ENCODE measurements at places on chromosomes 5 and 9.

DNA sequence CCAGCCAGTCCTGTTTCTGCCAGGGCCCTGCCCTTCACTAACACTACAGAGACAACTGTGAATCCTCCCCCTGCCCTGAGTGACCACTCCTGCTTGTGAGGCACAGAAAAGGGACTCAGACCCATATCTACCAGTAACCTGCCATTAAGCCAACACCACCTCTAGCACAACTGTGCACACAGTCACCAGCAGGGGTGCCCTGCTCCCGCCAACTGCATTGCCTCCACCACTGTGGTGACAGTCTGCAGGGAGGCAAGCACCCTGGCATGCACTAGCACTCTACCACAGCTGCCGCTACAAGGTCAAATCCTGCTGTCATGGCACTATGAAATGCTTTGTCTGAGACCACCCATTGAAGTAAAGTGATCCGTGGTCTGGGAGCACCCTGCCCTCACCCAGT is 1028.5 kb upstream of the CDH9 start:
- no peak for DNase-seq

DNA sequence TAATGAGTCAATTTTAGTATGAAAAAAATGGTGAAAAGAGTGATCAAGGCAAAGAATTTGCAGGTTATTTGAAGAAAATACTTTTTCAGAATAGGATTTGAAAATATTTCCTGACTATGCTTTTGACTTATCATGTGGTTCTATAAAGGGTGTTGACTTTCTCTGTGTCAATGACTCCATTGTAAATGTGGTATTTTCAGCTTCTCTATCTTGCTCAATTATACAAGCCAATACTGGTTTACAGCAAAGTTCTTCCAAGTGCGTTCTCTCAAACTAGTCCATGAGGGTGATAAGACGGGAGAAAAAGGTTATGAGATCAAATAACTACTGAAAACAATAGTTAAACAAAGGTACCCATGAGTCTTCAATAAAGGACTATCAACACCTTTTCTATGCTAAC is 21.7 kb downstream of the IL33 start:
- no peak for DNase-seq

- DNase-seq = no peak
Measured at GRCh38 chr9:105818903-105819302, 124.6 kb downstream of the TMEM38B start.

GRCh38 chr5:167453246-167454030 is 838.0 kb upstream of the WWC1 start:
- DNase-seq = no peak

- DNase-seq = no peak
Measured at GRCh38 chr9:76667521-76667957, 96.7 kb upstream of the PCA3 start.

DNA sequence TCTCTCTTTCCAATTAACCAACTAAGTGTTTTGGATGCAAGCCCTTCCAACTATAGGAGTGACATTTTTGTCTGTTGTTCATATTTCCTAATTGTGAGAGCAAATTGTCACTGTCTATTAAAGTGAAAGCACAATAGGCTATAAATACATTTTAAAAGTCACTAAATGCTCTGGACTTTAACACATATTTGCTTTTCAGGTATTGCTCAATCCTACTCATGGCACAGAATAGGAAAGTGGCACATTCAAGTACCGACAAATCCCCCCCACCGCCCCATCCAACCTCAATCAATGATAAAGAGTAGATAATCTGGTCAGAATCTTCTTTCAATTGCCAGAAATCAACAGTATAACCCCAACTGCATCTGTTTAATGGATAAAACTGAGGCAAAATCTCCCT is 419.8 kb downstream of the PLK2 start:
- no peak for DNase-seq

DNA sequence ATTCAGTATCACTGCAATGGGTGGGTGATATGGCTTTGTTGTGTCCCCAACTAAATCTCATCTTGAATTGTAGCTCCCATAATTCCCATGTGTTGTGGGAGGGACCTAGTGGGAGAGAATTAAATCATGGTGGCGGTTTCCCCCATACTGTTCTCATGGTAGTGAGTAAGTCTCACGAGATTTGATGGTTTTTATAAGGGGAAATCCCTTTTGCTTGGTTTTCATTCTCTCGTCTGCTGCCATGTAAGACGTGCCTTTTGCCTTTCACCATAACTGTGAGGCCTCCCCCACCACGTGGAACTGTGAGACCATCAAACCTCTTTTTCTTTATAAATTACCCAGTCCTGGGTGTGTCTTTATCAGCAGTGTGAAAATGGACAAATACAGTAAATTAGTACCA is 9.5 kb upstream of the NANS start:
- no peak for DNase-seq

GRCh38 chr9:124098141-124098905 is 86.8 kb downstream of the LHX2 start:
- no peak for DNase-seq

- no peak for DNase-seq
Measured at GRCh38 chr5:157025093-157025698, 33.7 kb downstream of the HAVCR1 start.

DNA sequence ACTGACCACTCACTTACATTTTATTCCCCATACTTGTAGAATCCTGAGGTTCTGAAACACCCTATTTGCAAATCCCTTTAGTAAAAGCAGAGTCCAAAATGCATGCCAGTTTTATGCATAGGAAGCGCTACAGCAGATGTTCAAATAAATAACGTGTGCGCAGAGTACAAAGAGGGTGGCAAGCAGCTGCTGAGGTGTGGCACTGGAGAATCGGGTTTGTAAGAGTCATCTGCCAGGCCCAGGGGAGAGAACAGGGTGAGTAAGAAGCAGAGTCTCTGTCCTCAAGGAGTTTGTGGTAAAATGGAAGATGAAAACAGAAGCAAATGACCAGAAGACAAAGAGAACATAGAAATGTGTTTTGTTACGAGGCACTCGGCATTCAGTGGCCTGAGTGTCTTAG is 288.8 kb downstream of the GLIS3 start:
- DNase-seq = no peak

DNA sequence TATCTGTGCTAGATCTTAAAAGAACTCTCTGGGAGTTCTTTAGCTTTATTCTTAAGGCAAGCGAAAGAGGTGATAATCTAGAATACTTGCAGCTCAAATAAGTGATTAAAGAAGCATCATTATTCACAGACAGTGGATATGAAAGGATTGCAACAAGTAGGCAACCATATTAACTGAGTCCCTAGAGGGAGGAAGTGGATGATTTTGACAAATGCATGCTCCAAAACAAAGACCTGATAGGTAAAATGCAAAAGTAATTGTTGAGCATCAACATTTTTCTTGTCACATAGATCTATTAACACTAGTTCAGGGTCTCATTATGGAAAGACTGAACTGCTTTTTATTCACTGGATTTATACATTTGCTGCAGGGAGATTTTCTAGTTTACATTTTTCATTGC is 109.1 kb downstream of the EDIL3 start:
- DNase-seq = no peak

GRCh38 chr5:109779036-109779735 is 89.5 kb downstream of the MAN2A1 start:
- DNase-seq = no peak

- DNase-seq = no peak
Measured at GRCh38 chr5:31378838-31379237, 153.1 kb downstream of the DROSHA start.

DNA sequence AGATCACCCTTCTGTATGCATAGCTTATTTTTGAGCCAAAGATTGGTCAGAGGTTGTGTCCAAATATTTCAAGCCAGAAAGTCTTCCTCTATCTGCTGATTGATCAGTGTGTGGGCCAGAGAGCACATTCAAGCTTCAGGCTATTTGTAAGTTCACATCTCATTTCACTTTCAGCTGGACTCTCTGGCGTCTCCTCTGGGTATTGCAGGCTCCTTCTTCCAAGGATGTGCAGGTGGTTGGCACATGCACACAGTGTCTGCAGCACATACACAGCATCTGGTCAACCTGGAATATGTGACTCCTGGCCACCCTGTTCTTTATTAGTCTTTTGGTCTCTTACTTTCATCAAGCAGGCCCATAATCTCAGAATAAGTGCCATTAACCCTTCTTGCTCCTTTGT is 516.1 kb downstream of the ANXA1 start:
- no peak for DNase-seq

DNA sequence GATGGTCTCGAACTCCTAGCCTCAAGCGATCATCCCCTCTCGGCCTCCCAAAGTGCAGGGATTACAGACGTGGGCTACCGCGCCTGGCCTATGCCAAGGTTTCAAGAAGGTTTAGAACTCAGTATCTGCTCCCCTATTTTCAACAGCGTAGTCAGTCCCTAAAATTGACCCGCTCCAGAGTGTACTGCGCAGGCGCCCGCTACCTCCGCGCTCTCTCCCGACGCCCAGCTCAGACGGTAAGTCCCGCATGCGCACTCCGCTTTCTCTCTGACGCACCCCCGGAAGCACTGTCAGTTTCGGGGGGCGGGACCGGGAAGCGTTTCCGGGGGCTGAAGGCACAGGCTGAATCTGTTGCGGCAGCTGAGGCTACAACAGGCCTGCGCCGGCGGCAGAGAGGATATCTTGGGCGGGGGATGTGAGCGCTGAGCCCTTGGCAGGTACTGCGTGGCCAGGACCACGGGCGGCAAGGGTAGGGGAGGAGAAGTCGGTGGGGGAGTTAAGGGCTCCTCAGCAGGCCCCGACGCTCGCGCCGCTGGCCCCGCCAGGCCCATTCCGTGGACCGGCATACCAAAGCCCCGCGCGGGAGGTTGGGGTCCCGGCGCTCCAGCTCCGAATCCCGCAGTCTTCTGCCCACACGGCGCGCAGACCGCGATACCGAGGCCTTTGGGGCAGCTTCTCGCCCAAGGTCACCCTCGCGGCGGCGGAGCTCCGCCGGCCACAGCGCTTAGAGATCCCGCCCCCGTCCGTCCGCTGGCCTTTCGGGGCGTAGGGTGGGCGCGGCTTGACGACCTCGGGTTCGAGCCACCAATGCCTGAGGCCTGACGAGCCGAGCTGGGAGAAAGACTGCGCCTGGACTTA is at the start of gene ZBTB43:
Gene ZBTB43, plus strand, starts transcription at position 345 of the 858 bp plus-strand sequence. CDS start 27,470 bp downstream, outside the sequence.
- DNase-seq = peak; percentile 77

DNA sequence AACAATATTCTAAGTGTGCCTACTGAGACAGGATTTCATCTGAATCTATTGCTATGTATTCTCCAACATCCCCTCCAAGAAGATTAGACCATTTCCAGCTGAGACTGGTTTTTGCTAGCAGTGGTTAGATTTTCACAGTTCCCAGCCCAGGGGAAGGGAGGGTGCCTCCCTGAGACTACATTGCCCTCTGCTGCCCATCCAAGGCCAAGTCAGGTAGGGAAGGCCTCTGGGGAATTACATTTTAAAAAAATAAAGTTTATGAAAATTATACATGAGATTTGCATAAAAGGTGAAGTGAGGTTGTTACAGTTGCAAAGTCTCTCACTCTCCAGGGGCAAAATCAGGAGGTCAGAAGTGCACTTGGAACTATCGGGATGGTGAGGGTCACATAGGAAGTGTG is 28.0 kb upstream of the SYK start:
- DNase-seq = no peak

DNA sequence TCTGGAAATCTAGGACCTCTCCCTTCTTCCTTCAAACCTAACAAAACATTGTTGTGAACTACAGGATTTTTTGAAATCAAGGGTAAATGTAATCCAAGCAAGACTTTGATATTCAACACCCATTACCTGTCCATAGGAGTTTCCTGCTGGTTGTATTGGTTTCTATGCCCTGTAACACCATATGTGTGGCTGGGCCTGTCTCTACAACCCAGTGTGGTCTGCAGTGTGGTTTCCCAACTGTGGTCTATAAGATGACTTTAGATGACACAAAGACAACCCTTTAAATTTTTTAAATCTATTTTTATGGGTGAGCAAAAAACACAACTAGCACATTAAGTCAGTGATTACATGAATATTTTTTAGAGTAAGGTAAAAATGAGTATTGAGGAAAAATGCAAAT is 93.1 kb downstream of the SMIM15 start:
- no peak for DNase-seq

GRCh38 chr9:20604562-20604961 is 17.7 kb downstream of the MLLT3 start:
- DNase-seq = no peak

DNA sequence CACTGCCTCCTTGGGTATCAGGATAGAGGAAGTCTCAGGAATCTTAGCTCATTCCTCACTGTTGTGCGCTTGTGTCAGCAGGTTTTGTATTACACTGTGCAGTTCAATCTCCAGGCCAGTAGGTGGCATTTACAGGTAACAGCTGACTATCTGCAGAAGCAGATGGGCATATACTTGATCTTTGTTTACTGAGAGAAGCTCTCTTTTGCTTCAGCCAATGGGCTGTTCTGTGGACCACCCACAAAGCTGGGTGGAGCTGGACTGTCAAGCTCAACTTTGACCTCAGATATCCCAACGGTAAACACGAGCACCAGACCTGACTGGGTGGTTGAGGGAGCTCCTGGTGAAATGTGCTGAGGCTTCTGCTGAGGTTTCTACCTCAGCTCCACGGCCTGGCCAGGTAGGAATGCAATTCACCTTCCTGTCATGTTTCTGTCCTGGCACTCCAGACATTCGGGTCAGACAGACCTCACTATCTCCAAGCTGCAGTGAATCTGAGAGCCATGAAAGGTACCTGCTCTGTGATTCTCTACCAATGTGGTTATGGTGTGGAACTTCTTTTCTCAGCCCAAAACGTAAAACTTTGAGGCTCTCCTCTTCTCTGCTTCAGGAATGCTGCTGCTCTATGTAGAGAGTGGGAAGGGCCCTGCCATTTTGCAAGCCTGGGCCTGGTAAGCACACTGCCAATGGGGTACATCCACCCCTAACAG is 167.9 kb upstream of the ACTBL2 start:
- no peak for DNase-seq

DNA sequence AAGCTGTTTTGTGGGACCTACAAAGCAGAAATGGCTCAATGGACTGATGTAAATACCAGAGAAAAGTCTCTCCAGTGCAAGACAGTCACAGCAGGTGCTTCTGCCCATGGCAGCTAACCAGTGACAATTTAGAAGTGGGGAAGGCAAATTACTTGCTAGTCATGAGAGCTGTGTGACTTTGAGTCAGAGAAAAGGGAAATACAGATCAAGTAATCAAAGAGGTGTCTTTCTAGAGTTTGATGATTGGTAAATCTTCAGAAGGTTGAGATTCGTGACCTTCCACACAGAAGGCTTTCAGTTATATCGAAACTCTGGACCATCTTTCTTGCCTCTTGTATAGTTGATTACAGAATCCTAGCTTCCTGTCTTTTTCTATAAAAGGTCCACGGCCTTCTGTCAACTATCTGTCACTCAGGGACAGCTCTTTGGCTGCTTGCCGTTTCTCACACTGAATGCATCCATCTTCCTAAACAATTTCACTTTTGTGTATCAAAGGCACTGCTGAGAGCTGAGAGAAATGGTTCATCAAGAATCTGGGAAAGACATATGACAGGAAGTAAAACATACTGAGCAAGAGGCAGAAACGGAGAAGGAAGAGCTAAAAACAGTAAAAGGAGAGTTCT is 993.9 kb upstream of the ACO1 start:
- no peak for DNase-seq

GRCh38 chr5:67543720-67544270 is 347.2 kb upstream of the CD180 start:
- no peak for DNase-seq
